ENCODE measurements at places on chromosomes 7 and 10.
A peak's percentile ranks its signal among the peaks of the same experiment; 100 is the strongest.

GRCh38 chr10:3477683-3478082 lies 305.1 kb upstream of the PITRM1 start:
- no peak for DNase-seq

GRCh38 chr7:120502132-120502531 lies 229.2 kb downstream of the KCND2 start:
- no peak for DNase-seq

- DNase-seq: no peak
Measured at GRCh38 chr7:23343806-23344475, 44.8 kb downstream of the MALSU1 start.

GRCh38 chr7:106613848-106614560 lies 47.0 kb downstream of the CCDC71L start:
- DNase-seq: no peak

DNA sequence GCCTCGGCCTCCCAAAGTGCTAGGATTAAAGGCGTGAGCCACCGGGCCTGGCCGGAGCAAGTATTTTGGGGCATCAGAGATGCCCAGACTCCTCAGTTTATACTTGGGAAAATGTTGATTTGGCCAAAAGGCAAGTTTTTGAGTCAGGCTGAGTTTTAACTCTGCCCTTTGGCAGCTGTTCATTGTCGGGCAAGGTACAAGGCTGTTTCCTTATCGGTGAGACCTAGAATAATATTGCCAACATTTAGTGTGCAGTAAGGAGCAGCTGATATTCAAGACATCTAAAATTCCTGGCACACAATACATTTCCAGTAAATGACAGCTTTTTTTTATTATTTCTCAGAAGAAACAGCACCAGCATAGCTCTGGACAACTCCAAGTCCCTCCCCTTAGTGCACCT lies 147.6 kb upstream of the C7orf33 start:
- DNase-seq: no peak

GRCh38 chr10:124497196-124497881 lies 35.7 kb downstream of the LHPP start:
- DNase-seq: no peak

- DNase-seq: no peak
Measured at GRCh38 chr7:145862212-145862611, 254.4 kb upstream of the CNTNAP2 start.

DNA sequence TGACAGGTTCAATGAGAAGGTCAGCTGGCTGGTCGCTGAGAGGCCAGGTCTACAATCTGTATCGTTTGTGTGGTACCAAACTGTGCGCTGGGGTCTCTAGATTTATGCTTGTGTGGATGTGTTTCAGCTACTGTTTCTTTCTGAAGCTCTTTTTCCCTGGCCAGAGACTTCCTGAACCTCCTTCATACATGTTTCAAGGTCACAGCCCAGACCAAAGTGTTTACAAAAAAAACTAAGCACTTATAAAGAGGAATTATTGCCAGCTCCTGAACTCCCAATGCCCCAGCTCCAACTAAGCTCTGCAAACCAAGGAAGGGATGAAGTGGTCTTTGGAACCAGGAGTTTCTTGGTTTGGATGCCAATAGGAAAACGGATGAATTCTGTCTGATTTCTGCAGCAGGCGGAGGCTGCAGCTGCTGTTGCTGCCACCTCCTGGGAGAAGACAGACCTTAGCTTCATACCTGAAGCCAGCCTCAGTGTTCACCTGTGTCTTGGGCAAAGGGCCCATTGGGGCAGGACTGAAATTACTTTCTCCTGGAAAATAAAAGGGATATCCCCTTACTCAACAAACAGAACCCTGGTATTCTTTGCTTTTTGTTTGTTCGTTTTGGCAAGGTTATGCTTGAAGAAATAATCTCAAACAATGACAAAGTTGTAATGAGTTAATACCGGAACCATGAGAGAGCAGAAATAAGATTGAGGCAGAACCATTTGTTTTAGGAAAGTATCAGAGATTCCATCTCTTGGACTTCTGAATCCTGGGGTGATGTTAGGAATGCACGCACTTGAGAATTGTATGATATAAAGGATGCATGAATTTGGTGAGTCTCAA lies 24.6 kb upstream of the MKLN1 start:
- DNase-seq: peak; percentile 22

DNA sequence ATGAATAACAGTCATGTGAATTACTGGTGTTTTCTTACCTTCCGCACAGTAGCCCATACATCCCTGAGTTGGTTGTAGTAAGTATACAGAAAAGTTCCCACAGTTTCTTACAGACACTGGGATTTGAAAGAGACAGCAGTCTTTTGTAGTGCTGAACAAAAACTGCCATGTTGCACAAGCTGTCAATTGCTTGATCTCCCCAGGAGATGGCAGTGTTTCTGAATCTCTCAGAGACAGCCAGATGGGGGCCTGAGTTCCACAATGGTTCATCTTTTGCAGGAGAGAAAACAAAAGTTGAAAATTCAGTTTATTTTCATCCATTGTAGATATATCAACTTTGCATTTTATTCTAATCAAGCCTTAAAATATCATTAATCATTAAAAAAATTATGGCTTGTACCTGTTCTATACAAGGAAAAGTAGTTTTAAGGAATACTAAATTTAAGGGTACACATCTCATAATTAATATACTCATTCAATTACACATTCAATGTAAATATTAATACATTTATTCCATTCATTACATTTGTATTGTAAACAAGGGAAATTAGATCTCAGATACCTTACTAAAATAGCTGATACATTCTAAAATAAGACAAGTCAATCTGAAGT lies 14.5 kb downstream of the VWDE start:
- no peak for DNase-seq

DNA sequence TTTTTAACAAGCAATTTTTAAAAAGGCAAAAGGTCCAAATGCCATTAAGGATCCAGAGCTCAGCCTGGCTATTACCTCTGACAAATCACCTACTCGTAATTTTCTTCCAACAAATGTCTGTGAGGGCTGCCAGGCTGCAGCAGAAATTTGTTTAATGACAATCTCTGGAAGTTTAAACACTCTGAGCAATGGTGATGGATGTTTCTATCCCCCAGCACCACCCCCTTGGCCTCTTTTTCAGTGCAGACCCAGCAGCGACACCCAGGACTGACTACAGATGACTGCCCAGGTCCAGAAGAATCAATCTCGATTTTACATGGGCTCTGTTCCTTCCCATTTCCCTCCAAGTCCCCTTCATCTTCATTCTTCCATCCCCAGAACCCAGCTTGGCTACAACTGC lies 201.4 kb upstream of the AOAH start:
- no peak for DNase-seq

DNA sequence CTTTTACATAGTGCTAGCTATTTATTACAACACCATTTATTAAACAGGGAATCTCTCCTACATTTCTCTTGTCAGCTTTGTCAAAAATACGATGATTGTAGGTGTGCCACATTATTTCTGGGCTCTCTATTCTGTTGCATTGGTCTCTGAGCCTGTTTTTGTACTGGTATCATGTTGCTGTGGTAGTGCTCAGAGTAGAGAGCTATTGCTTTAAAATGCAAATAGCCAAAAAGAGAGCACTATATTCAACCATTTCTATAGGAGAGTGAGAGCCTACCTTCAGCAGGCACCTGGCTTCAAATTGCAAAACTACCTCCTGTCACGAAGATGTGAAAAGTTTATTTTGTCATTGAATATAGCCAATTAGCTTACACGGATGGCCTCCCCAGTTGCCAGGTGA lies 8.1 kb downstream of the ZNF92 start:
- DNase-seq: no peak

GRCh38 chr10:44845361-44846175 lies 65.6 kb upstream of the TMEM72 start:
- DNase-seq: no peak

GRCh38 chr7:115125750-115126149 lies 203.9 kb downstream of the MDFIC start:
- DNase-seq: no peak

DNA sequence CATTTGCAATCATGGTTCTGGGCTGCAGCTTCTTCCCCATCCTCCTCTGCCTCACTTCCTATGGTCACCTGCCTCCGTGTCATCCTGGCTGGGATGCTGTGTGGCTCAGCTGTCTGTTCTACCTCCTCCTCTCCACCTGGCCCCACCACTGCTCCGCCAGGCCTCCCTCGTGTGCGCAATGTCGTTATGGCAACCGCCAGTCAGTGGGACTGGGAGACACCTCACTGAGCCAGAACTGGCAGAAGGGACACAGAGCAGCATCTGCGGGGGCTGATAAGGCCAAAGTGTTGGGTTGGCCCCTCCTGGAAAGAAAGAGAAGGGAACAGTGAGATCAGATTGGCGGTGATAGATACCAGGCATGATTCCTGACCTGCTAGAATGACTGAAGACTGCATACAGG lies 527.5 kb downstream of the INHBA start:
- DNase-seq: no peak

- DNase-seq: no peak
Measured at GRCh38 chr7:96508371-96508770, 186.5 kb upstream of the SLC25A13 start.

- no peak for DNase-seq
Measured at GRCh38 chr7:41970941-41971340, 266.1 kb downstream of the GLI3 start.

- DNase-seq: no peak
Measured at GRCh38 chr7:41921453-41921981, 218.6 kb upstream of the INHBA start.

GRCh38 chr7:25731846-25732245 lies 420.2 kb upstream of the NFE2L3 start:
- DNase-seq: no peak

- no peak for DNase-seq
Measured at GRCh38 chr7:50857804-50858489, 75.3 kb upstream of the GRB10 start.

DNA sequence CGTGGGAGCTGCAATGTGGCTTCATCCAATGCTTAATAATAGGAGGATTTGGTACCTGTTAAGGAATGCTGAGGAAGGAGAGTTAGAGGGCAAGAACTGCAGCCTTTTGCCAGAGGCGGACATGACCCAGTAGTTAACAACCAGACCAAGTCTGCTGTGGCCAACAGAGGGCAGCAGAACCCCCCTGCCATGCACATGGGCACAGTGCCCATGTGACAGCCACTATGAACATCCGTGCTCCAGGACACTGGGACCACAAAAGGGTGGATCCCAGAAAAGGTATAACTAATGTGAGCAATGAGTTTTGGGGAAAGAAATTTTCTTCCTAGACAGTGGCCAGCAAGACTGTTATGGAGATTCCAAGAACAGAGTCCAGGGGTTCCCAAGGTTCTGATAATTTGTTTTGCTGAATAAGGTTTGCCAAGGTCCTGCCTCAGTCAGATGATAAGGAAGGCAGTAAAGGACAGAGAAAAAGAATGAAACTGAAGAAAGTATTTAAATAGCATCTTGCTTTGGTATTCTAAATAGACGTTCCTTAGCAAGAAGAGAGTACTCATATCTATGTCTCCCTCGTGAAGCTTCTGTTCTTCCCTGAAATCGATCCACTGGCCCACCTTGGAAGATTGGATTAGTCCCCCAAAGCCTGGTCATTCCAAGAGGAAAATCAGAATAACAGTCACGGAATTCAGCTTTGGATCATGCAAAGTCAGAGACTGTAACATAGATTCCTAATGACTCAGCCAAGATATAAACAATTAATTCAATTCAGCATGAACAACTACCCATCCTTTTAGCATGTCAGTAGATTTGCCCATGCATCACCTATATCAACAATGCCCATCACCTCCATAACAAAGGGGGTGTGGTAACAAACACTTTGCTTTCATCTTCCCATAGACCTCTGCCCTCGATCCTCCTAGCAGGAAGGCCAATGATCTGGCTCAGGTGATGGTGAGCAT lies 56.0 kb downstream of the LGI1 start:
- peak; percentile 5 for DNase-seq

DNA sequence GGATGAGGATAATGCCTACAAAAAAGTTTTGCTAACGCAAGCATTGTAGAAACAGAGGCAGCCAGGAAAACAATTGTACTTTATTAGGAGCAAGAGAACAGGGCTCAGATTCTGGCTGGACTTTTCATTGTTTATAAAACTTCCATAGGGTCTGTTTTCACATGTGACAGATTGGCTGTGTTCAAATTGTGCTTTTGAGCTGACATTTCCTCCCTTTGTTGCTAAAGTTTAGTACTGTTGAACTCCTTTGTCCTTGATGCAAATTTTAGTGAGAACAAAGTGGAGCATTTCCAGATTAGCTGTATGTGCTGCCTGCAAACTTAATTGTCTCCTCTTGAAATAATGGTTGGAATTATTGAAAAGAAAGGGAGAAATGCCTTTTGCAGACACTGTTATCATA lies 221.0 kb upstream of the FZD1 start:
- no peak for DNase-seq

DNA sequence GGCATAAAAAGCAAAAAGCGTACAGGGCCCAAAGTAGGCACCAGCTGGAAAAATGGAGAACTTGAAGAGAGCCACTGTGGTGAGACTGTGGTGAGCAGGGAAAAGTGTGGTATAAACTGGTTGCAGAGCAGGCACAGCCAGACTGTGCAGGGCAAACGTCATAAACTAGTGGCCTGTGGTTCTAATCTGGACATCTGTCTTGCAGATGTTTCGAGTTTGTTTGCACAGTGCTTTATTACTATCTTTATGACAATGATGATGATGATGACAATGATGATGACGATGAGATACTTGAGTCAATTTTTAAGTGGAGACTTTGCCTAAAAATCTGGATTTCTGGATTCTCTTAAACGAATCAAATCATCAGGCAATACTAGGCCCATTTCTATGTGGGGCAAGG lies 45.7 kb downstream of the SEMA3C start:
- DNase-seq: no peak

DNA sequence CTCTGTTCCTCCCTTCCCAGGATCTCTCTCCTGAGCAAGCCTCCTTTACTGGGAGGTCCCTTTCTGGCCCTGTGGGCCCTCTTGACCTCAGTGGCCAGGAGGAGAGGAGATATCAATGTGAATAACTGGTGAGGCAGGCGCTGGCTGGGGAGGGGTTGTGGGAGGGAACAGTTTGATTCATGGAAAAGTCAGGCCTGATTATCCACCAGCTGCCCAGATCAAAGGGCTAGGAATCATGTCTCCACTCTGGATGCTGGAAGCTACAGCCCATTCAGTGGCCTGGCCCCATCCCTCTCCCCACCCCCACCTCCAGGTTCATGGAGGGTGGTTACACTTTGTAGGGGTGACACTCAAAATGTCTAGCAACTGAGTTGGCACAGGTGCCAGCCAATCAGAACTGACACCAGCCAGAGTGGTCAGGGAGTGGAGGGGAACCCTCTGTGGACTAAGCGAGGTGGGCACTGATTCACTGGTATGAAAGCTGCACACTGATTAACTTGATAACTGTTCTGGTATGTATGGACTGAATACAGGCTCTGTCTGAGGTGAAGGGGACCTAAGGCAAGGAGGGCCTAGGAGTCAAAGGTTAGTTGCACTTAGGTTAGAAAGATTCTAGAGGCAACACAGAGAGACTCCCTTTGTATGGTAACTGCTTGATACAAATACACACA lies 4.8 kb downstream of the PRRT4 start:
- no peak for DNase-seq

- no peak for DNase-seq
Measured at GRCh38 chr10:90930070-90930837, 9.4 kb upstream of the ANKRD1 start.
